ENCODE measurements at places on chromosomes 6 and 20.
A peak's percentile ranks its signal among the peaks of the same experiment; 100 is the strongest.

DNA sequence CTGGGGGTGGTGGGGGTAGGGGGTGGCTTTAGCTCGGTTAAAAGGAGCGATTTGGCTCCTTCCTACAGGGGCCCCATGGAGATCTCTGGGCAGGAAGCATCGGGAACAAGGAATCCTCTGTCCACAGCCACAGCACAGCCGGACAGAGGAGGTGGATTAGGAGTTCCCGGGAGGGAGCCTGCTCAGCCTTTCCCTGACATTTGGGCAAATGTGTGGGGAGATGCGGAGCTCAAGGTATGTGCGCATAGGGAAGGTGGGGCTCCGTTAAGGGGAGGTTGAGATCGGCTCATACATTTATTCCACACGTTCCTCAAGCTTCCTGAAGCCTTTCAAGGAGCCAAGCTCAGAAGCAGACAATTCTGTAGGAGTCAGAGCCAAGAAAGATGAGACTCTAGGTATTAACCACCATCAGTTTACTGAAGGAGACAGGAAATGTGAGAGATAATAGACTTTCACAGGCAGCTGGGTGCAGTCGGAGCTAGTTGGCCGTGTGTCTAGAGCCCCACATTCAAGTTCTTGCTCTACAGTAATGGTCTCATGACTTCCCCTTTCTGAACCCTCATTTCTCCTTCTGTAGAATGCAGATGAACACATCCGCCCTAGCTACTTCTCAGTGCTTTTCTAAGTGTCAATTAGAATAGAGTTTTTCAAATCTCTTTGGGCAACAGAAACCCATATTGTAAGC lies 40.8 kb upstream of the EPB41L1 start:
- no peak for DNase-seq

GRCh38 chr20:53085720-53086119 lies 113.6 kb downstream of the TSHZ2 start:
- no peak for DNase-seq

- DNase-seq: no peak
Measured at GRCh38 chr6:133584823-133585222, 304.1 kb upstream of the TCF21 start.

- DNase-seq: no peak
Measured at GRCh38 chr6:75188221-75188925, 17.5 kb downstream of the COL12A1 start.

- DNase-seq: no peak
Measured at GRCh38 chr6:125050663-125051318, 88.6 kb downstream of the RNF217 start.

DNA sequence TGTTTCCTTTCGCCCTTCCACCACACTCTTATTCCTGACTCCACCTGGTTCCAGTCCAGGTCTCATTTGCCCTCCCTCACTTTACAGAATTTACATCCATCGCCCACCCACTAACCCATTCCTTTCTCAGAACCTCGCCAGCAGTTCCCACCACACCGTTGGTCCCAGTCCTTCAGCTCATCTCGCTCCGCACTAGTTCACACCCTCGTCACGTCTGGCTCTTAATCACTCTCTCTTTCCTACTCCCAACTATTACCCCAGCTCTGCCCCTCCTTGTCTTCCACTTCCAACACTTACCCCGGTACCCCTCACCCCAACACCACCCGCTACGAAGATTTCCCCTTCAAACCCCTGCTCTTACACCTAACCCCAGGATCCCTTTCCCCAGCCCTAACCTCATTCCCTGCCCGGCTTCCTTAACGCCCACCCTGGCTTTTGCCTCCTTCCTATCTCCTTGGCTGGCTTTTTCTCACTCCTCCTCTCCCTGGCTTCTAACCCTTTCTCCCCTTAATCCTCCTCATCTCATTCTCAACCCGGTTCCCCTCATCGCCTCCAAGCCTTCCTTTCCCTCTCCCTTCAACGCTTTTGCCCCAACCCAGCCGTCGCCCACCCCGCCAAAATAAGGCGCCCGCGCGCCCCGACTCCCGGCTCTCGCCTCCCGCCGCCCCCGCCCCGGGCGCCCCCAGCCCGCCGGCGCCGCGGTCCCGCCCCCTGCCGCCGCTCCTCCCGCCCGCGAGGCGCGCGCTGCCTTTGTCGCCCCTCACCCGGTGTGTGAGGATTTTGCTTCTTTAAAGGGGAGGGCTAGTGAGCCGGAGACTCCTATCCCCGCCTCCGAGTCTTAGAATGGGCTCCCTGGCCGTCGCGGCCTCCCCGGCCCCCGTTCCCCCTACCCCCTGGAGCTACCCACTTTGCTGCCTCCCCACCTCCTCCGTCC lies 542 bp downstream of the USP49 start:
- DNase-seq: peak; percentile 9

- no peak for DNase-seq
Measured at GRCh38 chr20:62549499-62550086, 73.8 kb upstream of the GATA5 start.

- no peak for DNase-seq
Measured at GRCh38 chr6:37150314-37150713, 19.6 kb upstream of the PIM1 start.

GRCh38 chr6:14379568-14379967 lies 262.0 kb downstream of the CD83 start:
- no peak for DNase-seq

GRCh38 chr20:33830371-33830770 lies 19.2 kb downstream of the CHMP4B start:
- no peak for DNase-seq

DNA sequence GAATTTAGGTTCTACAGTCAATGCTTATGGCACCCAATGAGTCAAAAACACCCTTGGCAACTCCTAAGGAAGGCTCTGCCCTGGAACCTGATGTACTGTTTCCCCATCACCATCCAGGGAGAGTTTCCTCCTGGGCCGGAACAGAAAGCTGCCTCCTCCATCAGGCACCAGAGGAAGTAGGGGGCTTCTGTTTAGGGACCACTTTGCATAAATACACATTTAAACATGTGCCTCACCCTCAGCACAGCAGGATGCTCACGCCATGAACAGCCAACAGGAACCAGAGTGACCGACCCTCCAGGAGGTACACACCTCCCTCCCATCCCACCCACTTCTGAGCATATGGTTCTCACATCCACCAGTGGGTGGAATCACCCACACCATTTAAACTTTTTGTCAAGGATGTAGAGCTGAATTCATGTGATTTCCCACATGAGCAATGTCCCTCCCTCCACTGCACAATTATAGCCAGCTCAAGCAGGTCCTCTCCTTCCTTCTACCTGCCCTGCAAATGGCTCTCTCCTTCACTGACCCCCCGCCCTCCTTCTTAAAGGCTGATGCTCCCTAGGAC lies 14.8 kb downstream of the DDRGK1 start:
- DNase-seq: no peak

DNA sequence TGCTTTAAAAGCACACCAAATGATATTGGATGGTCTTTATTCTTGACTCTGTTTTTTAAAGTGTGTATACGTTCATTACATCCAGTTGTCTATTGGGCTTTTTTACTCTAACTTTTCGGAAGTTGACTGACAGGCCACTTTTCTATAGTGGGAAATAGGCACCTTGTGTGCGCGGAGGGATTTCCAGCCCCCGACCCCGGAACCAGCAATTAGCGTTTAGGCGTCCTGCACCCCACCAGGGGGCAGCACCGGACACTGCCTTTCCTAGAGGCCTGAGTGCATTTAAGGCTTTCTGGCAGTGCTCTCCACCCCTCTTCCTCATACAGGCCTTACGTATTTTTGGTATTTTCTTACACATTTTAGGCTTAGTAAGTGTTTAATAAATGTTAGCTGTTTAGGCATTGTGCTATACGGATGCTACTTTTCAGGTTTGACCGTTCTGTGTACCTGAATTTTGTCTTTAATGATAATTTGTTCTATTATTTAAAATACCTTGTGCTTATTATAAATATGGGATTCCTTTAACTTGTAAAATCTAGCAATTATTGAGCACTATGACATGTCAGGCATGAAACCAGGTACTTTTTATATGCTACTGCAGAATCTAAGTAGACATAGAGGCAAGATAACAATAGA lies 231.8 kb downstream of the BCKDHB start:
- DNase-seq: peak; percentile 88

DNA sequence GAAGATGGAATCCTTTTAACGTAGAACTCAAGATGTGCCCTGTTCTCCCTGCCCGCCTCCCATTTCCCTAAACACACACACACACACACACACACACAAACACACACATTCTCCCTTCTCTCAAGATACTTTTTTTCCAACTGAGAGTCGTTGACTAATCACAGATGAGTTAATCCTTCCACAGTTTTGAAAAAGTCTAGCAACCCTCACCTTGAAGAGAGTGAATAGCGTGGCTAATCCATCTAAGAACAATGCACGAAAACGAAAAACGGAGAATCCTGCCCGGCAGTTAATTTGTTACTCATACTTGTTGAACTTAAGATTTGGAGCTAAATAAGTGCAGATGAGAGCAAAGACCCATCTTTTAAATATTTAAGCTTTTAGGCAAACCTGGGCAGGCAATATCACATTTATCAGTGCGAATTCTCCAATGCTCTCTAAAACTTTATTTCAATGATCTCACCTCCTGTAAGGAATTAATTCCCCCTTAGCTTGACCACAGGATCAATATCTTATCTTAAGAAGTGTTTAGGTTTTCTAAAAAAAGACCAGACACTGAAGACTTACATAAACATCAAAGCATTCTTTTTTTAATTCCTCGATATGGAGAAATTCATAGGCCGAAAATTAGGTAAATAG lies 1.1 kb downstream of the AGPAT4 start:
- DNase-seq: peak; percentile 28

DNA sequence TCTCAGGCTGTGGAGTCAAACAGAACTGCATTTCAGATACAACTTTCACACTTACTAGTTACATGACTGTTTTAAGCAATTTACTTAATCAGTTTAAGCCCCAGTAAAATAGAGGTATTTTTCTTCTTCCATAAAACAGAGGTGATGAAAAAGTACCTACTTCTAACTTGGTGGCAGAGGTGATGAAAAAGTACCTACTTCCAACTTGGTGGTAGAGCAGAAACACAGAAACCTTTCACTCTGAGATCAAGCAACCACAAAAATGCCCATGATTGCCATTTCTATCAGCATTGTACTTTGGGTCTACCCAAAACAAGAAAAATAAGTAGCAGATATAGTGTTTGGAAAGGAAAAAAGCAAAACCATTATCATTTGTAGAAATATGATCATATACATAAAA lies 148.7 kb downstream of the OPRM1 start:
- no peak for DNase-seq

DNA sequence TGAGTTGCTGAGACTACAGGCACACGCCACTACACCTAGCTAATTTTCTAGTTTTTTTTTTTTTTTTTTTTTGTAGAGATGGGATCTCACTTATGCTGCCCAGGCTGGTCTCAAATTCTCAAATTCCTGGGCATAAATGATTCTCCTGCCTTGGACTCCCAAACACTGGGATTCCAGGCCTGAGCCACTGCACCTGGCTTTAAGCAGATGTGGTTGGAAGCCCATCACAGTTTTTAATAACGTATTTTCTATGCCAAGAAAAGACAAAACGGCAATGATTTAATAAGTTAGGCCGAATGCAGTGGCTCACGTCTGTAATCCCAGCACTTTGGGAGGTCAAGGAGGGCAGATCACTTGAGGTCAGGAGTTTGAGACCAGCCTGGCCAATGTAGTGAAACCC lies 456.6 kb downstream of the PRKN start:
- no peak for DNase-seq

GRCh38 chr6:135066806-135067205 lies 12.2 kb upstream of the HBS1L start:
- DNase-seq: no peak

DNA sequence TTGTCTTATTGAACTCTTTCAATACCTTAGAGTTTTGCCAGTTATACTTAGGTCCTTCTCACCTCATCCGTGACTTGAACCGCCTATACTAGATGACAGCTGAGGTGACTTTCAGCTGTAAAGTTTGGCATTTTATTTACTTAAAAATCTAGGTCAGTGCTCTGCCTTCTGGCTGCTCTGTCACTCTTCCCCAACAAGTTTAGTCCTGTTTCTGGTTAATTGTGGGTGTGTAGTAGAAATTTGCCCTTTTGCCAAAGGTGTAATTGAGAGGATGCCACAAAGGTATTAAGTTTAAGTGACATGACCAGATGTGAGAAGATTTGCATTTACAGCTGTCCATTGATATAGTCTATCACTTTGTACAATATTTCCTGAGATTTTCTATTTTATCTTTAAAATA lies 106.2 kb downstream of the FARS2 start:
- no peak for DNase-seq

GRCh38 chr20:63622096-63622495 lies 4.8 kb downstream of the GMEB2 start:
- no peak for DNase-seq

GRCh38 chr20:34536798-34537394 lies 20.7 kb downstream of the DYNLRB1 start:
- DNase-seq: peak; percentile 56

GRCh38 chr6:147222160-147222838 lies 18.1 kb downstream of the STXBP5 start:
- no peak for DNase-seq

- no peak for DNase-seq
Measured at GRCh38 chr20:19964289-19965265, 52.6 kb upstream of the NAA20 start.

GRCh38 chr6:148516217-148516616 lies 173.6 kb downstream of the SASH1 start:
- no peak for DNase-seq

DNA sequence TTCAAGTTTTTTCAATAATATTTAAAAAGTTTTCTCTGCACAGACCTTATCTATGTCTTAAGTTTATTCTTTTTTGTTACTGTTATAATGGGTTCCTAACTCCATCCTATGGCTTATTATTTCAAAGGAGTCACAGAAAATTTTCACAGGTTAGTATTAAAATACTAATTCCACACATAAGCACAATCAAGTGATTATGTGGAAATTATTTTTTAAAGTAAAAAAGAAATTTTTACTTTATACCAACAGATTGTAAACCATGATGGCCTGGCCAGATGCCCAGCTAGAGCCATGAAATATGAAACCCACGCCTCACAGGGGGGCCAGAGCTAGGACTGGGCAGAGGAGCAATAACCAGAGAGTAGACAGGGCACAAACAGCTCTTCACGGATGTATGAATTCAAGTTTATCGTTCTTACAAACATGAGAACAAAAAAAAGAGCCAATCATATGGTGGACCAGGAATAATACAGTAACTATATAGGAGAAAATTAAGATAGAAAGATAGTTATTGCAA lies 34.0 kb downstream of the NUDT3 start:
- DNase-seq: no peak

Measured in endothelial cell (in vitro differentiated cells).